NCI-H1417 (cell line): ENCODE measurements at places on chromosomes 12 and 14.
A peak's percentile ranks its signal among the peaks of the same experiment; 100 is the strongest.

DNA sequence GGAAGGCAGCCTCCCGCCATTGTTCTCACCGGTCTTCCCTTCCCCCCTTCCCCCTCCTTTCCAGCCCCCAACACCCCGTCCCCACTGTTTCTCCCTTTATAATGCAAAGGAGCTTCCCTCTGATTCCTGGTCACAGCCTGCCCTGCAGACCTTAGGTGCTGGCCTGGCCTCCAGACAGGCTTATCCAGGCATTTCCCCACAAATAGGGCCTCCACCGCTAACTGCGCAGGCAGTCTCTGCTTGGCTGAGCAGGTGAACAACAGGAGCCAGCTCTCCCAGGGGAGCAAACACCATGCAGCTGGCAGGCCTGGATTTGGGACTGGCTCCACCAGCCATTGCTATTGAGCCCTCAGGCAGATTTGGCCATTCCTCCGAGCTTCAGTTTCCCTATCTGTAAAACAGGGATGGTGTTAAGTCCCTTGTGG is 46.0 kb downstream of the SMIM41 start:
- DNase-seq: peak; percentile 82

DNA sequence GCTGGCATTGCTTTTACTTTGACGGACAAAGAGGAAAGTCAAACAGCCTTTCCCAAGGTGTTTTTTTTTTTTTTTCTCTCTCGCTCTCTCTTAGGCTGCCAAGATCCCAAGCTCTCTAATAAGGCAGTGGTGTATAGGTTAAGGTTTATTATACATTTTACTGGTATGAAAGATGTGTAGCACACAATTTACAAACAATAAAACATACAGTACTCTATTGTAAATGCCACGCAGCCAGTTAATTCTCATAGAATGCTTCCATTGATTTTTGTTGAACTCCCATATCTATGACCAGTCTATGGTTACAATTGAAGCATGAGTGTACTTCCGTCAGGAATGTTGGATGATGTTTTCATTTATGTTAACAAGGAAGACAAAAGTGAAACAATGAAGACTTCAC is 106.4 kb upstream of the GSC start:
- DNase-seq: no peak

GRCh38 chr14:102213470-102213869 is 73.8 kb downstream of the WDR20 start:
- DNase-seq: no peak

DNA sequence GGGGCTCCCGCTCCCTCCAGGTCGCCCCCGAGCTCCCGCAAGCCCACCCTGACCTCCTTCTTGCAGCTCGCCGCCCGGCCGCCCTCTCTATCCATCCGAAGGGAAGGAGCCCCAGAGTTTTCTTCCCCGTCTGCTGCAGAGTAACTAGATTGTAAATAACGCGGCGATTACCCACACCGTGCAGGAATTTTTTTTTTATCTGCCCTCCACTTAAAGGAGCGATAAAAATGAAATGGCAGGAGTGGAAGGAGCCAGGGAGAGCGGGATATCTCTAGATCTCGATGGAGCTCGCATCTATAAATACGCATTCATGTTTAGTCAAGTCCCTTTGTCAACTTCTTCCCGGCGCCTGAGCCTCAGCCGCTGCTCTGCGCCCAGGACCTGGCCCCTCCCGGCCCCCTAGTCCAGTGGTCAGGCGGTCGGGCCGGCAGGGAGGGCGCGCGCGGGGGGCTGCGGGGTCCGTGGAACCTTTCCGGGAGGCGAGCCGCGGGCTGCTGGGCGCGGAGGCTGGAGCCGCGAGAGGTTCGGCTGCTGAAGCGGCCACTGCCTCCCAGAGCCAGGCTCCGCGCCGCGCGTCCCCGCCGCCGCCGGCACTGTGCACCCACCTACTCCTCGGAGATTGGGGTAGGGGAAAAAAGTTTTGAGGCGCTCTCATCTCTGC is 386.0 kb downstream of the BCAT1 start:
- peak; percentile 68 for DNase-seq

DNA sequence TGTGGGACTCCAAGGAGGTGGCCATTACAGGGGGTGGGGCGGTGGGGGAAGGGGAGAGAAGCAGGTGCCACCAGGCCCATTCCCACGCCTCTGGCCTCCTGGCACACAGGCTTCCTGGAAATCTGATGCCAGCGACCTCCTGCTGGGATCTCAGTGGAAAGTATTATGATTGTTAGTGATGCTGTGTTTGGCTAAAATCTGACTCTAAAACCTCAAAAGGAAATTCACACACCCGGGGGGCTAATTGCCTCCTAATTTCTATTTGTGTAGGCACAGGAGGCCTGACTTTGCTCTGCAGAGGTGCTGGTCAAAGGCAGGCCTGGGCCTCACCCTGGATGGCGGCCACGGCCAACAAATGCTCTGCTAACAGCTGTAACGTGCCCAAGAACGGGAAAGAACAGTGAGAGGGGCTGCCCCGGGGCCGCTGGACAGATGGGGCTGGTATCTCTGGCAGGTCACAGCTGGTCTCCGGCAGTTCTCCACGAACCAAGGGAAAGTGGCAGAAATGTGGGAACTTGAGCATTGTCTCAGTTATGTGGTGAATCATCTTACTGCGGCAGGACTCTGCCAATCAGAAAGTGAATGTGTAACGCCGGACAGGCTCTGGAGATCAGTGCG is 14.3 kb downstream of the FAM181A start:
- DNase-seq: peak; percentile 40

DNA sequence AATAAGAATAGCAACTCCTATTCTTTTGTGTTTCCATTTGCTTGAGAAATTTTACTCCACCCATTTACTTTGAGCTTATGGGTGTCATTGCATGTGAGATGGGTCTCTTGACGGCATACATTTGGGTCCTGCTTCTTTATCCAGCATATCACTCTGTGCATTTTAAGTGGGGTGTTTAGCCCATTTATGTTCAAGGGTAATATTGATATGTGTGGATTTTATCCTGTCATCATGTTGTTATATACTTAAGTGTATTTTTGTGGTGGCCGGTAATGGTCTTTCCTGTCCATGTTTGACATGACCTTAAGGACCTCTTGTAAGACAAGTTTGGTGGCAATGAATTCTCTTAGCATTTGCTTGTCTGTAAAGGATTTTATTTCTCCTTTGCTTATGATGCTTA is 100.1 kb downstream of the ATP23 start:
- no peak for DNase-seq

DNA sequence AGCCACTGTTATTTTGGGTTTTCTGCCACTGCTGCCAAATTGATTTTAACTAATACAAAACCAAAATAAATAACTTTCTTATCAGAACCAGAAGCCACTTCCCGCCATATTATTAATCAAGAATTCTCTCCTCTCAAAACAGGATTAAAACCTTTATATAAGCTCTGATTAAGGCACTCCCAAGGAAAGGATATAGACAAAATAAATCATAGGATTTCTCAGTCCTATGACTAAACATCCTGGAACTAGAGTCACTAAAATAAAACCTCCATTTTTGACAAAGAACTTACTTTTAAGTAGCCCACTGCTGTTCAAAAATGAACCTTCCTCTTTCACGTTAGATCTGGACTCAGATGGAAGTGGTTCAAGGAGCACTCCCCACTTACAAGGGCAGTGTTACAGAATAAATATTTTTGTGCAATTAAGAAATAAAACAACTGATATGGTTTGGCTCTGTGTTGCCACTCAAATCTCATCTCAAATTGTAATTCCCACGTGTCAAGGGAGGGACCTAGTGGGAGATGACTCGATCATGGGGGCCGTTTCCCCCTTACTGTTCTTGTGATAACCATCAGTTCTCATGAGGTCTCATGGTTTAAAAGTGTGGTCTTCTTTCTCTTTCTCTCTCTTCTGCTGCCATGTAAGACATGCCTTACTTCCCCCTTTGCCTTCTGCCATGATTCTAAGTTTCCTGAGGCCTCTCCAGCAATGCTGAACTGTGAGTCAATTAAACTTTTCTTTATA is 26.4 kb downstream of the GXYLT1 start:
- no peak for DNase-seq

- no peak for DNase-seq
Measured at GRCh38 chr12:120468821-120469449, 613 bp downstream of the SRSF9 start.

- DNase-seq: no peak
Measured at GRCh38 chr12:115806000-115806399, 471.5 kb downstream of the MED13L start.

- no peak for DNase-seq
Measured at GRCh38 chr12:82971584-82971983, 284.9 kb downstream of the TMTC2 start.

DNA sequence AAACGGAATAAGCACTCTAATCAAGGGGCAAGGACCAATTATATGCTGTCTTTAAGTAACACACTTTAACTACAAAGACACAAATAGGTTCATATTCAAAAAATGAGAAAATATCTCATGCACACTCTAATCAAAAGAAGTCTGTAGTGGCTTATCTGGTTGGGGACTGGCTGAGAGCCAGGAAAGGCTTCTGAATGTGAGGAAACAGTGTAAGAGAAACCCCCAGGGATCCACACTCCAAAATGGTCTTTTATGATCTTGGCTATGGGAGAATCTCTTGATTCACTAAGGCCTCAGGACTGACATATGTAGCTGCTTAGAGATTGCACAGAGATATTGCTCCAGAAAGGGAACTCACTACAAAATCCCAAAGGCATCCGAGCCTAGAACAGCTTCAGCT is 10.3 kb downstream of the CTSG start:
- no peak for DNase-seq

DNA sequence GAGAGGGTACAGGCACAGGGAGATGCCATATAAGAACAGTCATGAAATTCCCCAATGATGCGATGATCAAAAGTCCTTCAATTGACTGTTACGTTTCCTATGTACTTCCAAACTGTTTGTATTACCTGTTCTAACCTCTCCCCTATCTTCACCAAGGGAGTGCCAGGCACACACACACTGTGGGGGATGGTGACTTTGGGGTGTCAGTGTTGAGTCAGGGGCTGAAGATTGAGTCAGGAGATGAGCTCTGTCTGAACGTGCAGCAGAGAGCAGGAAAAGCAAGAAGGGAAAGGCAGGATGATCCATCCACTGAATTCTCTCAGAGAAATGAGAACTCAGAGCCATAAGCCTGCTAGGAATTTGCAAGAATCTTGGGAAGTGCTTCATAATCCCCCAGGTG is 153.4 kb downstream of the EFCAB11 start:
- DNase-seq: no peak

- no peak for DNase-seq
Measured at GRCh38 chr12:27593266-27593665, 69.3 kb downstream of the PPFIBP1 start.

GRCh38 chr12:109222062-109222461 is 87.0 kb downstream of the FOXN4 start:
- DNase-seq: no peak

- DNase-seq: no peak
Measured at GRCh38 chr14:73749706-73750530, 35.7 kb upstream of the PNMA1 start.

GRCh38 chr12:116122628-116123027 is 154.9 kb downstream of the MED13L start:
- no peak for DNase-seq

DNA sequence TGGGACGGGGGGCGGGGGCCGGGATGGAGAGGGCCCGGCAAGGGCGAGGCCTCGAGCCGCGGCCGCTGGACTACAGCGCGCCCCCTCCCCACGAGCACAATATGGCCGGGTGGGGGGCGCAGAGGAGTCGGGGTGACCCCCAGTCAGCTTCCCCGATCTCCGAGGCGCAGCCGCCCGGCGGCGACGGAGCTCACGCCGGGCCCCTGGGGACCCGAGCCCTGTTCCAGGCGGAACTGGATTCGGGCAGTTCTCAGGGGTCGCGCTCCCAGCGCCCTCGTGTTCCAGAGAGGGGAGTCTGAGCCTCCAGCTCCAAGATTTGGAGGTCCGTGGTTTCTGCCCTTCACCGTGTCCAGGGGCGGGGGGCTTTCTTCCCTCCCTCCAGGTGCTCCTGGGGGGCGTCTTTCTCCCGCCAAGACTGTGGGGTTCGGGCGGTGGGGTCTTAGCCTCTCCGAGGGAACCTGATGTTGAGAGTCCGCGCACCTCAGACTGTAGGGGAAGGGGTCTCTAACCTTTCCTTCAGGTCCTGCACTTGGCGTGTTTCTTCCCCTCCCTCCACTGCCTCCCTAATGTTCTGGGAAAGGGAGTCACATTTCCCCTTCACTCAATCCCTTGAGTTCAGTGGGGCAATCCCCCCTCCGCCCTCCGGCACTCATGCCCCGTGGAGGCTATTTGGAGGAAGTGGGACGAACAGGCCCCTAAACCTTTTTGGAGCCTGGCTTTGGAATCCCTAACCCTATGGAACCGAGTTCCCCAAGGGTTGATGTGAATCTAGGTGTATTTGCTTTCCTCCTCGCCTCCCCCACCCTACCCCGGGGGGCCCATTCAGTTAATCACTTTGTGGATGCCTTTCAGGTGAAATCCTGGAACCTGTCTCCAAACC is 584 bp downstream of the ACVR1B start:
- DNase-seq: peak; percentile 69

DNA sequence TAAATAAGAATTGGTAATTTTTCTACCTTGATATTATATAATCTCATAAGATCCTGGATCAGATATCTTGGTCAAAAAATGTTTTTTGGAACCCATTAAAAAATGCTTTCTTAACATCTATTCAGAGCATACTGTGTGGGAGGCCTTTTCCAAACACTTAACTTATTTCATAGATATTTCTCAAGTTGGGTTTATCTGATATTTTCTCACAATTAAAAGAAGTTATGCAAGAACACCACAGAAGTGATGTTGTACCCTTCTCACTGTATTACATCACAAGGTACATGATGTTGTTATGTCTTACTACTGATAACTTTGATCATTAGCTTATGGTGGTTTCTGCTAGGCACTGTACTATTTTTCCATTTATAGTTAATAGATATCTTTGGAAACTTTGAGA is 23.4 kb upstream of the PRPF39 start:
- no peak for DNase-seq

GRCh38 chr14:34857689-34858449 is 17.3 kb downstream of the BAZ1A start:
- DNase-seq: no peak

- DNase-seq: no peak
Measured at GRCh38 chr12:113186666-113187325, 1.3 kb downstream of the RITA1 start.

DNA sequence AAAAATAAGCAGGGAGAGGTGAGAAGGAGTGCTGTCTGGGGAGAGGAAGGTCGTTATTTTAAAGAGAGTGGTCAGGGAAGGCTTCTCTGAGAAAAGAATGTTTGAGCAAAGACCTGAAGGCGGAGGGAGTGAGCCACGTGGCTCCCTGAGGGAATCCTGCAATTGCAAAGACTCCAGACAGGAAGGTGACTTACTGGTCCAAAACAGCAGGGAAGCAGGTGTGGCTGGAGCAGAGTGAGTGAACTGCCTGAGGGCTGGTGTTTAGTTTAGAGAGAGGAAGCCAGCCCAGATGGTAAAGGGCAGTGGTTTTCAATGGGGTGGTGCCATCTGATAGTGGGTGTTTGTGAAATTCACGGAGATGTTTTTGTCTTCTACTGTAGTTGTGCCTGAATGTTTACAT is 58.8 kb upstream of the LTA4H start:
- DNase-seq: peak; percentile 59

- no peak for DNase-seq
Measured at GRCh38 chr12:124824195-124824594, 39.5 kb downstream of the SCARB1 start.
